IPS DF 6.9 (cell line): ENCODE measurements at places on chromosomes 5 and 9.

DNA sequence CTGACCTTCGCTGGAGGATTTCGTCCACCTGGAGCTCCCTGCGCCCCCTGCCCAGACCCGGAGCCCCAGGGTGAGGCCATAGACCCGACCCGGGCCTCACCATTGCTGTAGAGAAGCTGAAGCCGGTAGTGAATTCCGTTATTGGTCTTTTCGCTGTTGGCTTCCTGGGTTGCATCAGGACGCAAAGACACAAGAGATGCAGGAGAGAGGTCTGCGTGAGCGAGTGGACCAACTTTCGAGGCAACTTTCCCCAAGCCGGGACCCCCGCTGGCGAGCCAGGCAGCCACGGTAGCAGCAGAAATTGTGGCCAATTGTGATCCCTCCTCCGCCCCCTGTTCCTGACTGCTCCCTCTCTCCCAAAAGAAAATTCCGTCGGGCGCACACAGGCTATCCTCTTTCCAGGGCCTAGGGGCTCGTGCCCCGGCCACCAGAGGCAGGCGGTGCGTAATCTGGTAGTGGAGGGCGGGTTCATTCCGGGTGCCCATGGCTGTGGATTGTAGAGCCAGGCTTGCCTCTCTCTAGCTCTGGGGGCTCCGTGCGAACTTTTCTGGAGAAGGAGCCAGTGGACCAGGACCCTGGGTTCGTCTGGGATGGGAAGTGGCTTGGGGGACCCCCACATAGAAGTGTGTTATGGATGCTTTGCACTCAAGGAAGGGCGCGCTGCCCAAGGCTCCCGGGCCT lies 3.3 kb downstream of the EBF1 start:
- no peak for DNase-seq

- DNase-seq, result no peak
Observed at GRCh38 chr9:114027863-114028465, 50.1 kb downstream of the AMBP start.

GRCh38 chr5:154403776-154404387 lies 41.9 kb upstream of the SAP30L start:
- no peak for DNase-seq

DNA sequence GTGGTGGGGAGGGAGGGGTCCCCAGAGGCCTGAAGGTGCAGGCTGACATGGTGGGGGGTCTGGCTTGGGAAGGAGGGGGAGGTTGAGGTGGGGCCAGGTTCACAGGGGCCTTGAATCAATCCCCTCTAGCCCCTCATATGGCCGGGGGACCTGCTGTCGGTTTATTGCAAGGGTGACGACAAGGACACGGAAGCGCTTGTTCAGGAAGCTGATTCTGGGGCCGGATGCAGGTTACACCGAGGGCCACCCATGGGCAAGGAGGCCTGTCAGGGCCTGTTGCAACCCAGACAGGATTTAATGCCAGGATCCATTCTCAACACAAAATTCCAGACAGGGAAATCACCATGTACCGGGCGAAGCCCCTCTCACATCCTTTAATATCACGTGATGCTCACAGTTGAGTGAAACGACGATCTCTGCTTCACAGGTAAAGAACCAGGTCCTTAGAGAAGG lies 41.6 kb upstream of the SYNPO start:
- no peak for DNase-seq

DNA sequence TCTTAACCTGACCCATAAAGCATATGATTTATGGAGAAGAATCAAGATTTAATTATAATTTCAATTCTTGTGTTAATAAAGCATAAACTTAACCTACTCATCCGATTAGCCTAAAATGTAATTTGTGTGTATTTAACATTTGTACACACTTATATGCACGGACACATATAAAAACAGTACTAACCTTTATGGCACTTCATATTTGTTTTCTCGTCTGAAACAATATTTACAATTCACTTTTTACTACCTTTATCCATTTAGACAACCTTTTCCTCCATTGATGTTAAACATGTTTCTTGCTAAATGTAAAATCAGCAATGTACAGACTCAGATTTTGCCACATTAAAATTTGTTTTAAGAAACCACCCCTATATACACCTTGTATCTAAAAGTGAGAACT lies 22.8 kb downstream of the MEGF10 start:
- DNase-seq, result no peak

GRCh38 chr9:91813176-91813795 lies 136.7 kb downstream of the ROR2 start:
- no peak for DNase-seq

DNA sequence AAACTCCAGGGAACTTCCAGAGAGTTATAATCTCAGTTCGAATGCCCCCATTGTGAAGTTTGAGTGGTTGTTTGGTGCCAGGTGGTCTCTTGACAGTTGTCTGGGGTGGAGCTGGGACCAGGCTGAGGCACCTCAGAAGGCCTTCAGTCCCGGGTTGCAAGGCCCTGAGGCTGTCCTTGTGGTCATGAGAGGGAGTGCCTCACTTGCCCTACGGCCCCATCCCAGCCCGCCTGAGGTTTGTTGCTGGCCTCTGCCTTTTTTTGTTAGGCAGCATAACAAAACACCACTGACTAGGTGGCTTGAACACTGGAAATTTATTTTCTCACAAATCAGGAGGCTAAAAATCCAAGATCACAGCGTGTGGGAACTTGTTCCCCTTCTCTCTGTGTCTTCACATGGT lies 73.0 kb upstream of the PAPPA start:
- no peak for DNase-seq

- DNase-seq, result no peak
Observed at GRCh38 chr5:73296772-73297171, 123.8 kb downstream of the TMEM174 start.

GRCh38 chr5:113325054-113325453 lies 109.7 kb downstream of the TSSK1B start:
- no peak for DNase-seq

DNA sequence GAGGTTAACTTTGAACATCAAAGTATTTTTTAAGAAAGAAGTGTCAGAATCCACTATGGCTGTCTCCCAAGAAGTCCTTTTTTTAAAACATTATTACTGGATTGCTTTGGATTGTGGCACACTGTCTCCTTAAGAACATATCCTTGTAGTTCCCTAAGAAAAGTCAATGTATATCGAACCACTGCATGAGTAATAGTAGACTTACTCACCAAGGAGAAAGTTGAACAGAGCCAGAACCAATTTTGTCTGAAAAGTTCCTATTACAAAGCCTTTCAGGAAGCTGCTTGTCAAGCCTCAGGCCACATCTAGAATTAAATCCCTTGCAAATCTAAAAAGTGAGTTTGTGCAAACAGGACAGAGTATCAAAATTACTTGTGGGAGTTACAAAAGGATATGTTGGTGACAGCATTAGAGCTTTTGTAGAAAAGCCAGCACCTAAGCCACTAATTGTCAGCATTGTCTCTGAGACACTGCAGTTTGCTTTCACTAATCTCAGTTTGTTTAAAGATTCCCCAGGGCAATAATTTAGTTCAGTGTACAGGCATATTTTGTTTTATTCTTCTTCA lies 195.4 kb downstream of the MPDZ start:
- DNase-seq, result no peak

DNA sequence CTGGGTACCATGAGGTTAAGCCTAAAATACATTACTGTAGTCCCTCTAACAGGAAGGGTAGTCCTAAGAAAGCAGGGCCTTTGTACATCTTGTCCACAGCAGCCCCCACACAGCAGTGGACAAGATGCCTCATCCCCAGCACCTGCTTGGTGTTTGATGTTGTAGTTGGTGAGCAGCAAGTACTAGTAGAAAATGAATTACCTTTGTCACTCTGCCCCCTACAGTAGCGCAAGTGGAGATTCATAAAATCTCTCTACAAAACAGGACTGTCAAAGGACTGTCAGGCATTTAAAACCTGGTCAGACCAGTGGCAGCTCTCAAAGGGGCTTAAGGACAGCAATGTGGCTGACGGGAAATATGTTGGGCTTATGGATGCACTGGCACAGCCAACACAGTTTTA lies 122.5 kb downstream of the TMEM174 start:
- DNase-seq, result no peak

DNA sequence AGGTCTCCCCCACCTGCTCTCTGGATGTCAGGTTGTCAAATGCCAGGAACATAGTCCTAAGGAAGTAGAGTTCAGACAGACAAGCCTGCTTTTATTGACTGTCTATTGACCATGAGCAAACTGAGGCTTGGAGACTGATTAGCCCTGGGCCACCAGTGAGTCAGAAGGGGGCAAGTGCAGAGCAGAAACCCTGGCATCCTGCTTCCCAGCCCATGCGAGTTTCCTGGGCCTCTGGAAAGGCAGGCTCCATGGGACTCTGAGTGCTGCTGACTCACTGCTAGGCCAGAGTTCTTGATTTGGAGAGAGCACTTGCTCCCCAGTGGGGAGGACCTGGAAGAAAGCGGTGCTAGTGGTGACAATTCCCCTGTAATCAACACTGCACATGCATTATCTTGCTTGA lies 2.8 kb upstream of the HBEGF start:
- DNase-seq, result no peak

DNA sequence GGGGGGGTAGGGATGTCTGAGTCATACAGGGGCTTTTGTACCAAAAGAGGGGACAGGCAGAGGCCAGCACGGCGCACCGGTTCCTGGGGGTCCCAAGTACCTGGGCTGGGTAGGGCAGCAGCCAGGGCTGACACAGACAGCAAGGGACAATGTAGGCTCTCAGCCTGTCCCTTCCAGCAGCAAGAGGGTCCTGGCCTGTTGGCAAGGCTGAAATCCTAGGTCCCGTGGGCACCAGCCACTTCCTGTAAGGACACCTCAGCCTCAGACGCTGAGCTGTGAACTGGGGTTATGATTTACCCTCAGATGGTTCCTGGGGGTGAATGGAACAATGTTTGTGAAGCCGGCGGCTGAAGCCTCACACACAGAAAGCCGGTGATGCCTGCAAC lies 41.3 kb downstream of the NACC2 start:
- DNase-seq, result no peak

DNA sequence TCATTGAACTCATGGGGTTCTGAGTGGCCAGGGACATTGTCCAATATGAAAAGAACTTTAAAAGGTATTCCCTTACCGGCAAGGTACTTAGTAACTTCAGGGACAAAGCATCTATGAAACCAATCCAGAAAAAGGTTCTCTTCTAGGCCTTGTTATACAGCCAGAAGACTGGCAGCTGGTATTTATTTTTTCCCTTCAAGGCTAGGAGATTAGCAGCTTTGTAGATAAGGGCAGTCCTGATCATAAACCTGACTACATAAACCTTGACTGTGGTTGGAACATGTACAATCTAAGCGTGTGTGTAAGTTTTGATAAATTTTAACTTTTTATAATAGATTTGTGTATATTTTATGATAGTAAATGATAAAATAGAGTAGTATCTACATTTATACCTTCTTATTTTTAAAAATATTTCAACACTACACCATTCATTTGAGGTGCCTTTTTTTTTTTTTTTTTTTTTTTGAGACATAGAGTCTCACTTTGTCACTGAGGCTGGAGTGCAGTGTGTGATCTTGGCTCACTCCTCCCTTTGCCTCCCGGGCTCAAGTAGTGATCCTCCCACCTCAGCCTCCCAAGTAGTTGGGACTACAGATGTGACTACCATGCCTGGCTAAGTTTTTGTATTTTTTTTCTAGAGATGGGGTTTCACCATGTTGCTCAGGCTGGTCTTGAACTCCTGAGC lies 24.5 kb downstream of the RANBP17 start:
- no peak for DNase-seq

- DNase-seq, result no peak
Observed at GRCh38 chr5:139394654-139395566, at the start of gene PROB1. Gene PROB1 (minus strand): TSS chr5:139395104. CDS start chr5:139395081, 23 bp downstream.
